ENCODE measurements at places on chromosomes 4 and X. TPM values are rescaled to one million over a fixed set of nuclear protein-coding genes. Genes with fewer than 3 reads are reported as not detected.

The TRAPPC2 gene
- total RNA-seq = 16.0 TPM

The SFRP2 gene
- not detected for total RNA-seq

The ESX1 gene
- not detected for total RNA-seq

The PIR gene
- 0.74 TPM for total RNA-seq

The MXRA5 gene
- total RNA-seq = not detected

The DCAF8L1 gene
- total RNA-seq = not detected

The DRD5 gene
- not detected for total RNA-seq

The SORCS2 gene
- total RNA-seq = not detected

The POU3F4 gene
- total RNA-seq = not detected

The IDUA gene
- 5.4 TPM for total RNA-seq

The LUZP4 gene
- not detected for total RNA-seq

The SLC34A2 gene
- not detected for total RNA-seq

The S100G gene
- total RNA-seq = not detected

The TBC1D9 gene
- total RNA-seq = not detected

The IGFBP7 gene
- not detected for total RNA-seq

- no peak for DNase-seq
These were observed 235.2 kb upstream of the ANKRD50 start for GRCh38 chr4:124947622-124948265.

DNA sequence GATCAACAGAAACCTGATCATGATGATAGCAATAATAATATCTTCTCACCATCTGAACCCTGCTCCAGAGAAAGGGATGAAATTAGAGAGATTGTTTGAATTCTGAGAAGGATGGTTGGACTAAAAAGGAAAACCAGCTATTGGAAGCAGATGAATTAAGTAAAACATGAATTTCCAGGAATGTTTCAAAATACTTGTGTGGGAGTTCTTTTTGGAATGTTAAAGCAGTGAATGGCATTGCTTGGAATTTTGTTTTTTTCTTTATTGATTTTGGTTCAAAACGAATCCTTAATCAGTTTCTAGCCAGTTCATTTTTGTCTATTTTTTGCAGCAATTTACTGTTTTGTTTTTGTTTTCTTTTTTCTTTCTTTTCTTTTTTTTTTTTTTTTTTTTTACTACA lies 150.3 kb downstream of the NHS start:
- DNase-seq = no peak

DNA sequence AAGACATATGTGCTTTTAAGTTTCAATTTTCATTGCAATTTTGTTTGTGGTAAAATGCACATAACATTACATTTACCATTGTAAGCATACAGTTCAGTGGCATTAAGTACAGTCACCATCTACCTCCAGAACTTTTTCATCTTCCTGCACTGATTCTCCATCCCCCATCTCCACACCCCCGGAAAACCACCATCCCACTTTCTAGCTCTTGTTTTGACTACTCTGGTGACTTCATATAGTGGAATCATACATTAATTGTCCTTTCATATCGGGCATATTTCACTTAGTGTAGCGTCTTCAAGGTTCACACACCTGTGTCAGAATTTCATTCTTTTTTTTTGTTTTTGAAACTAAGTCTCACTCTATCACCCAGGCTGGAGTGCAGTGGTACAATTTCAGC lies 143.5 kb downstream of the GPR143 start:
- DNase-seq = peak; percentile 27

DNA sequence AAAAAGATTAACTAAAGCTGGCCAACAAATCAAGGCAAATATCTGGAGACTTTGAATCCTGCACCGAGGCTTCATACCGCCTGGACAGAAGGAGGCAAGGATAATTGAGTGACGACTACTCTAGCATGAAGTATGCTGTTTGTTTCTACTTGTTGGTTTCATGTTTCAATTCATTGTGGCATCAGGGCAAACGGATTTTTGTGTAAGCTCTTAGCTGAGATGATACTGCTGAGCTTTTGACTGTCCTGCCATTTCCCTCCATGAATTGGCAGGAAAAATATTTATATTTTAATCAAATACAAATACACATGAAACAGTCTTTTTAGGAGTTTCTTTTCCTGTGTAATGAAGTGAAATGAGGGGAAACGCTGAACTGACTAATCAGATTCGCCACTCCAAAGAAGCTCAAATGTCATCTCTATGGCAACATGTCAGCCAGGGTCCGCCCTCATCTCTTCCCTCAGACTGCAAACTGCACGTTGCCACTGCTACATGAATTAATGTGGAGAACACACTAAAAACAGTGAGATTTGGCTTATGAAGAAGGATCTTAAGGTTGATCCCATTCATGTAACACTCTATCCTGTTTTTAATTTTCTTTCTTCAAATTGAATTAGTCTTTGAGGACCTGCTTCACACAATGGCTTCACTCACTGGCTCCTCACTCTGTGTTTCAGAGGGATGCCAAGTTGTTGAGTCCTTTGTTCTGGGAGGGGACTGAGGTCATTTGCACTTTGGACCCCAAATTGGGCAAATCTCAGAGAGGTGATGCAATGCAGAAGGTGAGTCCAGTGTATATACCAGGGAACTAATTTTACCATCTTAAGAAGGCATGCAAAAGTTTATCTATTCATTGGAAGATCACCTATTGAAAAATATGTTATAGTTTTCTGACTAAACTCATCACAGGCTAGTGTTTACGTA lies 149.6 kb upstream of the MID1 start:
- DNase-seq = no peak

GRCh38 chr4:8235224-8235623 lies 34.3 kb upstream of the HTRA3 start:
- DNase-seq = no peak

DNA sequence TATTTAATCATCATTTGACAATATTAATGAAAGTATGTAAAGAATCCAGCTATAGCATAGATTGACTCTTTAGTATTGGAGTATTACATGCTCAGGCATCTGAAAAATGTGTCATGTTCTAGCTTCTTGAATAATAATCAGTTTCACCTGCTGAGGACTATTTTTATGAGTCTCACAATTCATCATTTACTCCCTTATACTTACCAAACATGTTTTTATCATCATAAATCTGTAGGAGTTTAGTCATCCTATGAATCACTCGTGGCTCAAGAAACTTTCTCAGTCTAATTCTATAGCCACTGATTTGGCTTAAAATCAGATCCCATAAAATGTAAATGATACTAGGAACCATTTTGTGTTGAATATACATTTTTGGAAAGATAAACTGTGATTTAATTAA lies 1616.1 kb downstream of the C4orf33 start:
- DNase-seq = no peak

GRCh38 chrX:100643956-100644860 lies at the start of gene SRPX2:
Gene SRPX2, plus strand, starts transcription at chrX:100644199. Its CDS starts 2,124 bp downstream, at chrX:100646323.
- no peak for DNase-seq

GRCh38 chr4:66331761-66332160 lies 661.5 kb upstream of the EPHA5 start:
- DNase-seq = no peak

- no peak for DNase-seq
These were observed 224.8 kb upstream of the EDA2R start for GRCh38 chrX:66863721-66864120.

DNA sequence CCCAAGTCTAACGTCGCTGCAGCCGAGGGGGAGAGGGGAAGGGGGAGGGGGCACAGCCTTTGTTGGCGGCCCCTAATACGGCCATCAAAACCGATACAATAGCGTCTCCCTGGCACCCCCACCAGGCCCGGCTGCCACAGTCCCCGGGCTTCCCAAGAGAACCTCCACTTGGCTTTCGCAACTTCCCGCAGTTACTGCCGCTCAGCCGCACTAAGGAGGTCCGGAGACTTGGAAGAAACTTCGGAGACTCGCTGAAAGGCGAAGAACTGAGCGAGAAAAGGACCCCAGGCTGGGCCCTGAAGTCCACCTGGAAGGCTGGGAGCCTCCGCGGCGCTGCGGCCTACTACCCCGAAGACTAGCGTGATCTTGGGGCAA lies 2.8 kb downstream of the NKX6-1 start:
- no peak for DNase-seq

GRCh38 chr4:20284990-20285389 lies 33.3 kb downstream of the SLIT2 start:
- no peak for DNase-seq

DNA sequence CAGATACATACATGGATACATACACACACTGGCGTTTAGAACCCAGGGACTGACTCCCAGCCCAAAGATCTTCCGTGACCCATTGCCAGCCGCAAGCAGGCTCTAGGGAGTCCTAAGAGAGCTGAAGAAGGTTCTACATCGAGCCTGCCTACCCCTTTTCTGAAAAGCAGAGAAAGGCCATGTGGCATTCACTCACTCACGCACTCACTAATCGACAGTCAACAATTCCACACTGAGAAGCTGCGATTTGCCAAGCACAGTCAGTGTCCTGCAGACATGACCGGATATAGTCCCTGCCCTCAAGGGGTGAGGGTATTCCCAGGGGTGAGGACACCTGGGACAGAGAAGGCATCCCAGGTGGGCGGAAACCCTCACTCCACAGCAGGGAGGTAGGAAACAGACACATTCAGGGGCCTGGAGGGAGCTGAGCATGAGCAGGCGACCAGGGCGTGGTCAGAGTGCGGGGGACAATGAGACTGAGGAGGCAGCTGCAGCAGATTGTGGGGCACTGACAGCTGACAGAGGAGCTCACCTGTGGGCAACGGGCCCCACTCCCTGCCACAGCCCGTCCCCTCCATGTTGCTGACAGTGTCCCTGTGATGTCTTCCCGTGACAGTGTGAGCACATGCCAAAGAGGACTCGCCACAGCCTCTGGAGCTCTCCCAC lies 13.2 kb upstream of the MAN2B2 start:
- no peak for DNase-seq

DNA sequence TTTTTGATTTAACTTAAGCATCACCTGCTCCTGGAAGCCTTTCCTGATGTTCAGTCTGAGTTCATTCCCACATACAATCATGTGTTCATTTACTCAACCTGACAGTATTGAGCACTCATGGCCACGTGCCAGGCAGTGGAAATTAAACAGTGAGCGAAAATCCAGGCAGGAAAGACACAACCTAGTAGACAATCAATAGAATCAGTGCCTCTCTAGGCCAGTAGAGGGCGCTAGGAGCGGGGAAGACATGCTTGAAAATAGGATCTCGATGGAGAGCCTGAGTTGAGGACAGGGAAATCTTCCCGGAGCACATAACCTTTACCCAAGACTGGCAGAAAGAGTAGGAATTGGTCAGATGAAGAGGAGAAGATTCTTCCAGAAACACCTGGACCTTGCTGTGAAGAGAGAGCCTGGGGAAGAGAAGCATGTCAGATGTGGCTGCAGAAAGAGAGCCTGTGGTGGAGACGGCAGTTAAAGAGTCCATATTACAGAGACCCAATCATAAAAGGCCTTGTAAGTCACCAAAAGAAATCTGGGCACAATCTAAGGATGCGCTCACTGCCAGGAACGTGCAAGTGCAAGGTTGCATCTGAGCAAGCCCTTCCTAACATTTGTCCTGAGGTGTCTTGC lies 103.5 kb downstream of the LDB2 start:
- peak; percentile 65 for DNase-seq

DNA sequence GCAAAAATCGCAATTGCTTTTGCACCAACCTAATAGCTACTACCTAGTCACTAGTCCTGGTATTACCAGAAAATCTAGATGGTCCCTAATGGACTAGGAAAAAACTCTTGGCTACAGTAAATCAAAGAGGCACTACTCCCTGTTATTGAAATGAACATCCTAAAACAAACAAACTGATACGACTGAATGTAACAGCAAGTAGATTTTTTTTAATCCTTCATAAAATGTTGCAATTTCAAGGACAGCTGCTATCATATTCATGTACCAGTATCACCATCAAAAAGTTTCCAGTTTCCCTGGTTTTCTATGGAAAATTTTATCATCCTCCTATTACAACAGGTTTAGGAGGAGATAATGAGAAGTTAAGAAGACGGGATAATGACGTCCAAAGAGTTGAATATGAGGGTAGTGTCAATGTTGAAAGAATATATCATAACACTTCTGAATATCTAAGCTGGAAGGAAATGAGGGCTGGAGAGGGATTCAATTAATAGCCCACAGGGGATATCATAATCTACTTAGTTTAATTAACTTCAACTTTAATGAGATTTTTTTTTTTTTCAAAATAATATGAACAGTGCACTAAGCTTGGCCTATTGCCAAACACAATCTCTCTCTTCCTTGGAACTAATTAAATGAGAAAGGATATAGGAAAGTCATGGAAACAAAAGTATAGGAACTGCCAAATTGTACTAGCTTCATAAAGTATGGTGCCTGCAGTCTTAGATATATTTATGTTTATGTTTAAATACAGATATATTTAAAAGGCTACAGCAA lies 94.8 kb upstream of the SMIM10 start:
- no peak for DNase-seq

DNA sequence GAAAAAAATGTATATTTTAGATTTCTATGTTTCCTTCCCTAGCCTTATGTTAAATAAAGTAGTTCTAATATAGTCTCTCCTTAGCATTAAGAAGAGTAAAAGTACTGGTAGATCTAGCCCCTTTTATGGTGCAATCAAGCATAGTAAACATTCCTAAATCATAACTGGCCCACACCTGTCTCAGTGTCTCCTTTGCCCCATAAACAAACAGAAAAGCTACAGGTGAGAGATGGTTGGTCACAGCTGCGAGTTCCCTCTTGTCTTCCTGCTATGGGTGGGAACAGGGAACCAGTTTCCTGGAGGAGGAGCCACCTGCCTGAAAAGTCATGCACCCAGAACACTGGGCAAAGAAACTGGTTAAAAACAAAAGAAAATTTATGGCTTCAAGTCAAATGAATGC lies 16.6 kb downstream of the SOWAHB start:
- DNase-seq = no peak

DNA sequence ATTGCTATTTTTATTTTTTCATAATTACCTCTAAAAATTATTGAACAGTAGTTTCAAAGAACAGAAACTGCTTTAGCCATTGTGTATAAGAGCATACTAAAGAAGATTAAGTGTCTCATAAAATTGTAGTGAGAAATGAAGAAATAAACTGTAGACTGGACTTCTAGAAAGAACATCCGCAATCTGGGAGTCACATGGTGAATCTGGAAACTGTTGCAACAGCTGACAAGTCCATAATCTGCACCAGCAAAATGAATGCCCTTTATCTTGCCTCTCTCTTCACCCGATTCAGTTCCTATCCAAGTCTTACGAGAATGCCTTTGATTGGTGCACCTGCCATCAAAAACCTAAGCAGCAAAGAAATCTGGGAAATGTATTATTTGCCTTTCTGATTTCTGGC lies 312.9 kb downstream of the NAF1 start:
- DNase-seq = no peak

DNA sequence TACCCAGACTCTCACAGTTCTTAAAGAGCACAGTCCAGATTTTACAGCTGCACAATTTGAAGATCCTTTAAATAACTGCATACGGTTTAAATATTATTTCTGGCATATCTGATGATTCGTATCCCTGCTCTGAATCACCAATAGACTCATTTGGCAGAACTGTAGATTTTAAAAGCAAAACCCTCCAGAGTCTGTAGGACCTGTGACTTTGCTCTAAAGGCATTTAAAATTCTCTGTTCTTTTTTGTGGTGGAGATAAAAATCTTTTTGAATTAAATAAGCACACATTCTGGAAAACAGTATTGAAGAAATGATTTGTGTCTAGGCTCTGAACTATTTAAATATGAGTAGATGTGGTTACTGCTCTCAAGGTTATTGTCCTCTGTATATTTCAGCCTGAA lies 246.2 kb upstream of the PITX2 start:
- no peak for DNase-seq

GRCh38 chr4:161466316-161466715 lies 697.5 kb downstream of the FSTL5 start:
- DNase-seq = no peak

All from activated CD8-positive, alpha-beta T cell treated with anti-CD3 and anti-CD28 coated beads for 36 hours (primary cell).